ENCODE measurements at places on chromosomes 5 and 9.

DNA sequence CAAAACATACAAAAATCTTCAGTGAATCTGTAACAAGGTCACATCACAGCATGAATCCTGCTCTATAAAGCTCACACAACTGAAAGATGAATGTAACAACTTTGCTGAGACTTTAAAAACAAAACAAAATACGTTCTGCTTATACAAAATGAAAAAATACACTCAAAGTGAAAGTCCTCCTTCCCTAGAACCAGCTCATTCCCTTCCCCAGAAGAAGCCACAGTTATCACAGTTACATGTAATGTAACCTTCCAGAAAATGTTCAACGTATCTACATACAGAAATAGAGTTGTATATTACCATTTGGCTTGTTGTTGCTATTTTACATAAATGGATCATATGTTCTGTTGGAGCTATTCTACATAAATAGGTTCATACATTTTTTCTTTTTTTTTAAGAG, 2.6 kb downstream of the AUH start:
- DNase-seq = no peak

- peak; percentile 1 for DNase-seq
Measured at GRCh38 chr5:162593881-162594280, 526.3 kb downstream of the GABRG2 start.

DNA sequence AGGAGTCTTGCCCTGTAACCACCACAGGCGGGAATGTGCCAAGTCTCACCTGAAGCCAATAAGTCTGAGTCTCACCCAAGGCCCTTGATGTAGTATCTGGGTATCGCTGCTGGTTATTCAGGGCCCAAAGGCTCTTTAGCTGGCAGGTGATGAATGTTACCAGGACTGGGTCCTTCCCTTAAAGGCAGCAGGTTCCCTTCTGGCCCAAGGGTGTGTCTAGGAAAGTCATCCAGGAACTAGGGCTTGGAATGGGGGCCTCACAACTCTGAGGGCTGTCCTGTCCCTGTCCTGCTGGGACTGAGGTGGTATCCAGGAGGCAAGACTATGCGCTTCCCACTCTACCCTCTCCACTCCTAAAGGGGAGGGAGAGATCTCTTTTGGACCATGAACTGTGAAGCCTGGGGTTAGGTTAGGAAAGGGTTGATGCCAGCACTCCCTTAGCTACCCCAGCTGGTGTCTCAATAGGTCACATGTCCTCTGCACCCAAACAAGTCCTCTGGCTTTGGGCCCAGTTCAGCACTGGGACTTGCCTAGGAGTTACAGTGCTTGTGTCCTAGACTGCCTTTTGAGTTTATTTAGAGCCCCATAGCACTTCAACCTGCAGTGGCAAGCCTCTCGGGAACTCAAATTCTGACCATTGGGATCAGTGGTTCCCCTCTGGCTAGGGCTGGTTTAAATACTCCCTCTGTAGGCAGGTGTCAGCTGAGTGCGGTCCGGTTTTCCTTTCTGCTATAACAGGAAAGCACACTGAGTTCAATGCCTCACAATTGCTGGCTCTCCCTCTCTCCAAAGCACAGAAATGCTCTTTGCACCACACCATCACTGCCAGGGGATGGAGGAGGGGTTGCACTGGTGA, 22.5 kb upstream of the RANBP3L start:
- no peak for DNase-seq

DNA sequence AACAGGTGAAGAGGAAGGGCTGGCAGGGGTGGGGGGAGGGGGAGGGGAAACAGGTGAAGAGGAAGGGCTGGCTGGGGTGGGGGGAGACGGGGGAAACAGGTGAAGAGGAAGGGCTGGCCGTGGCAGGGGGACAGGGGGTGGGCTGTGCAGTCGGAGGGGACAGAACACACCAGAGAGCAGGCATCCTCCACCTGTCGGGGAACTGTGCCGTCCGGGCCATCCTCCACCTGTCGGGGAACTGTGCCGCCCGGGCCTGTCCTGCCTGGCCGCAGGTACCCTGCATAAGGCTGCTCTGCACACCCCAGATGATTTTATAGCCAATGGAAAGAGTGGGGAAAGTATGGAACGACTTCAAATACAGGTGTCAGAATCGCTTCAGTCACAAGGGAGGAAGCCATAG, 32.5 kb upstream of the PPP1R26 start:
- DNase-seq = no peak

DNA sequence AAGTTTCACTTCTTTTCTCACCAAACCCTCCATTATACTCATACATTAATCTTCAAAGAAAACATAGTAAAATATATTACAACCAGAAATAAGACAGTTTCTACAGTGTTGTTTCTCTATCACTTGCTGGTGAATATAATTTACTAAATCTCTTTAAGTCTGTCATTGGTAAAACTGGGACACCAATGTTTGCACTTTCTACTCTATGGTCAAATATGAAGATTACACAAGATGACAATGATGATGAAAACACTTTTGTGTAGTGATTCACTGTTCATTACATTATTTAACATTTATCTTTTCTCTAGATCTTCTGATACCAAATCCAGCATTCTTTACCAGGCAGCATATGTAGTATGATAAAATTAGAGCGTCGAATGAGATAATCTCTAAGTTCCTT, 459.1 kb downstream of the DMAC1 start:
- DNase-seq = no peak

DNA sequence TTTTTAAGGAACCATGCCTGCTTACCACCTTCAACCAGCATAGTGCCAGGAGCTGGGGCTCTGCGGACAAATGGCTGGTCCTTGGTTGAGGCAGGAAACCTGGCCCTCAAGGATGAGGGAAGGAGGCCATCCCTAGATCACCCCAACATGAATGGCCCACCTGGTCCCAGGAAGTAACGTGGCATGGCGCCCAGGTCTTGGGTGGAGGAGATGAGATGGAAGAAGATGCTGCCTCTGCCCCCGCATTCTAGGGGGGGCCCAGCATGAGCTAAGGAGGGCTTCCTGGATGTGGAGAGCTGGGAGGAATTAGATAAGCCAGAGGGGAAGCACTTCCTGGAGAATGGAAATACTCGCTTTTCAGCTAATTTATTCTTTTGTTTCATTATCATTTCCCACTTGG, 95.0 kb downstream of the DAB2IP start:
- DNase-seq = no peak

DNA sequence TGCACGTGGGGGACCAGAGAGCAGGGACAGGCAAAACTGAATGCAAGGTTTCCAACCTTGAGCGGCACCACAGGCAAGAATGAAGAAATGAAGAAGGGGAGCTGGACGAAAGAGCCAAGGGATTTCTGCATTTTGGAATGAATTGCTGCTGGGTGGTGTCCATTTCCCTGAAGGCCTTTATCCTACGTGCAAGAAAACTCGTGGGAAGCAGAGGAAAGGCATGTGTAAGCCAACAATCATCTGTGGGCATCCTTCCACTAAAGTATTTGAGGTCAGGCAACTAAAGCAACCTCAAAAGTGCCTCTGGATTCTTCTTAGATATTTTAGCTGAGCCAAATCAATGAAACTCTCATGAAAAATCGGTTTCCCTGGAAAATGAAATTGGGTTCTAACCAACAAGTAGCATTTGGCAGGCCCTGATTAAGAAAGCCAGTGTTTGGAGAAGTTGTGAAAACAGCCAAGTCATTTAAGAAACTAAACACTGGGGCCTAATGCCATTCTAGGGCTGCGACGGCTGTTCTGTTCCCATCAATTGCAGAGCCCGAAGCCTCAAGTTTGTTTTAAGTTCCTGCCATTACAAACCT, 4.7 kb upstream of the TGFBI start:
- no peak for DNase-seq

- DNase-seq = no peak
Measured at GRCh38 chr5:117295941-117296340, 721.3 kb upstream of the SEMA6A start.

- DNase-seq = no peak
Measured at GRCh38 chr5:87410931-87411330, 1.8 kb downstream of the CCNH start.

DNA sequence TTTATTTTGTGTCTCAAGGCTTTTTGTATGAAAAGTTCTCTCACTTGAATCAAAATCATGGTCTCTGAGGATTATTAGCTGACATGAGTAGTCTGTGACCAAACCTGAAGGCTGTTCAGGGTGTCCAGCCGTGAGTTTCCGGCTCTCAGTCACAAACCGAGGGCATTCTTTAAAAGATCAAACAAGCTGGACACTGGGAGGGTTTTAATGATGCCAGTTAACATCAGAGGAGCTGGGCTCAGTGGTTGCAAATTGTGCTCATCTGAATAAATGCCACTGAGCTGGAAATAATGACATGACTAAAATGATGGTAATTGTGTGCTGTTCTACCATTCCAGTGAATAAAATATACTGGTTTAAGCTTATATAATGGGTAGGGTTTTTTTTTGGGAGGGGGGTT, 153.1 kb downstream of the FOCAD start:
- DNase-seq = no peak

DNA sequence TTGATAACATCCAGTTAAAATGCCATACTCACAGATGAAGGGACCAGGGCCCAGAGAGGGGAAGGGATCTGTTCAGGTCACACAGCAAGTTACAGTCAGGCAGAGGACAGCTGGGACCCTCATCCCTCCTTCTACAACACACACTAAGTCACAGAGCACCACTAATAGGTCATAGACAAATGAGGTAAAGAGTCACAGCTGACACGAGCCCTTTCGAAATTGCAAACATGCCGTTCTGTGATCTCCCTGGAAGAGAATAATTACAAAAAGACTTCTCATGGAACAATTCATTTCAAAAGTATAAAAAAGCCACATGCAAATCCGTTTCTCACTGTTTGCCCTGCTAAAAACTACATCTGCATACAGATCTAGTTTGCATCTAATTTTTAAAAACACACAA, 15.5 kb downstream of the IGFBPL1 start:
- no peak for DNase-seq

DNA sequence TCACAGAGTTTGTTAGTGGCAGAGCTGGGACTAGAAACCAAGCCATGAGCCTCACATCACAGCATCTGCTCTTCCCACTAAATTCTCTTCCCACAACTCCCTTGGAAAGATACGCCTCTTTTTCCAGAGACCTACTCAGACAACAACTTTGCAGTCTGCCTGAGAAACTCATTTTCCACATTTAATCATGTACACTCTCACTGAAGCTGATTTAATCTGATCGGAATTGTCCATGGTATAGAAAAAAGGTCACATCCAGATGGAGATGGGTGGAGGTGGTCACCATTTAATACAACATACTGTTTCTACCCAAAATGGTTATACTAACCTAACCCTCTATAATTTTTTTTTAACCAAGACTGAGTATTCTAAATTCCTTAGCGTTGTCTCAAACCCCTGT, 366.2 kb downstream of the ENC1 start:
- no peak for DNase-seq

DNA sequence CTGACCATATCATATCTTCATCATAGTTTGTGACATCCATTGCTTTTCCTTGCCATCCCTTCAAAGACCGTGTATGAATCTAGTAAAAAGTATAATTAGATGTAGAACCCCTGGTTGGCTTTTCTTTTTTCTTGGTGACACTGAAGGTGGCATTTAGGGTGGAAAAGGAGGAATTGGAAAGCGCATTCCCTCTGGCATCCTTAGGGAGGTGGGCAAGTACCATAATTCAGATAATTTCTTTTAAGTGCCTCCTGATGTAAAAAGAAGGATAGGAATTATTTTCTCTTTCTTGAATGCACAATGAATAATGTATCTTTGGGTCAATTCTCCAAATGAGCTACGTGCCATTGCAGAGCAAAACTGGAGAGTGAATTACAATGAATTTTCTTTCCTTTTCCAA, 73.2 kb upstream of the SMARCA2 start:
- DNase-seq = no peak

- DNase-seq = no peak
Measured at GRCh38 chr5:14440582-14441431, 140.8 kb upstream of the OTULINL start.

DNA sequence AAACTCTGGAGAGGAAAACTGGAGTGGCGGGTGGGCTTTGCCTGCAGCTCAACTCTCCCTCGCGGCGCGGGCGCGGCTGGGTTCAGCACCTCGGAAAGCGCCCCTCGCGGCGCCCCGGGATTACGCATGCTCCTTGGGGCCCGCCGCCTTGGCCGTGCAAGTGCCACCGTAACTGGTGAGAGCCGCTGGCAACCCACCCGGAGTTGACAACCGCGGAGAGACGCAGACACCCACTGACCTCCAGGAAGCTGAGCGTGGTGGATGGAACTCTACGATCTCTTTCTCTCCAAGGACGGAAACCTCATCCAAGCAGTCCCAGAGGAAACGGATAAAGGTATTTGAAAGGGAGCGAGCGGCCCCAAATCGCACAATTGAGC, 194 bp upstream of the RXFP3 start:
- no peak for DNase-seq

Measured in OCI-LY7 (cell line).